Spinal cord (tissue), 10 donors: ENCODE measurements at places on chromosomes 3 and 15.
A peak's percentile ranks its signal among the peaks of the same experiment; 100 is the strongest.

GRCh38 chr3:33392703-33393125 lies 47.5 kb downstream of the UBP1 start:
- peaks cover 22% of the 10 kb centered on the region for H3K36me3 ChIP-seq
- no peak for DNase-seq
- H3K4me1 ChIP-seq, result no peaks in the 10 kb centered on the region
- no peak overlapping the region for H3K4me3 ChIP-seq

- peaks cover 84% of the 10 kb centered on the region for H3K4me1 ChIP-seq
- peak overlapping the region; percentile 91 for H3K27ac ChIP-seq
- H3K4me3 ChIP-seq, result peak overlapping the region; percentile 16
- peaks cover 32% of the 10 kb centered on the region for H3K36me3 ChIP-seq
- DNase-seq, result no peak
Measured at GRCh38 chr15:89406940-89407607, 72.5 kb upstream of the POLG start.

- no peaks in the 10 kb centered on the region for H3K27me3 ChIP-seq
- H3K36me3 ChIP-seq, result no peaks in the 10 kb centered on the region
- no peak overlapping the region for H3K4me3 ChIP-seq
- DNase-seq, result no peak
- H3K4me1 ChIP-seq, result no peaks in the 10 kb centered on the region
Measured at GRCh38 chr3:25306066-25306465, 122.0 kb upstream of the RARB start.

DNA sequence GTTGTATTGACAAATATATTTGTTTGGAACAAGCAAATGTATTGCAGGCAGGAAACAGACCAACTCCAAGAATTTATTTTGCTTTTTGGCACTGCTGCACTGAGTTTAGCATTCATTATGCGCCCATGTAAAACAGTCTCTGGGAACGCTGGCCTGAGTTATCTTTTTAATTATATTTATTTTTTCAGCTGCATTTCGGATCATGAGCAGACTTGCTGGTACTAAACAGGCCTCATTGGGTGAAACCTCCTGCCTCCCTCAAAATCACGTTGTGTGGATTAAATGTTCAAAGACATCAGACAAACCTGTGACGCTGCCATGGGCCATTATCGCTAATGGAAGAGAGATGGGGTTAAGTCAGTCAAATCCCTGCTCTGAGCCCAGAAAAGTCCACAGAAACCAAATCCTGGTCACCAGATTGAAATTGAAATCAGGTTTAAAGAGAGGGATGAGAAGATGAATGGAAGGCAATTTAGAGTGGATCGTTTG lies 511.1 kb upstream of the PROK2 start:
- DNase-seq, result no peak
- peaks cover 11% of the 10 kb centered on the region for H3K4me1 ChIP-seq
- H3K27me3 ChIP-seq, result peaks cover 8% of the 10 kb centered on the region
- no peak overlapping the region for H3K27ac ChIP-seq
- H3K4me3 ChIP-seq, result no peak overlapping the region

GRCh38 chr3:138800248-138800647 lies 34.5 kb downstream of the PIK3CB start:
- no peaks in the 10 kb centered on the region for H3K4me1 ChIP-seq
- H3K27me3 ChIP-seq, result no peaks in the 10 kb centered on the region
- DNase-seq, result no peak
- H3K4me3 ChIP-seq, result no peak overlapping the region
- H3K27ac ChIP-seq, result no peak overlapping the region
- no peaks in the 10 kb centered on the region for H3K36me3 ChIP-seq

DNA sequence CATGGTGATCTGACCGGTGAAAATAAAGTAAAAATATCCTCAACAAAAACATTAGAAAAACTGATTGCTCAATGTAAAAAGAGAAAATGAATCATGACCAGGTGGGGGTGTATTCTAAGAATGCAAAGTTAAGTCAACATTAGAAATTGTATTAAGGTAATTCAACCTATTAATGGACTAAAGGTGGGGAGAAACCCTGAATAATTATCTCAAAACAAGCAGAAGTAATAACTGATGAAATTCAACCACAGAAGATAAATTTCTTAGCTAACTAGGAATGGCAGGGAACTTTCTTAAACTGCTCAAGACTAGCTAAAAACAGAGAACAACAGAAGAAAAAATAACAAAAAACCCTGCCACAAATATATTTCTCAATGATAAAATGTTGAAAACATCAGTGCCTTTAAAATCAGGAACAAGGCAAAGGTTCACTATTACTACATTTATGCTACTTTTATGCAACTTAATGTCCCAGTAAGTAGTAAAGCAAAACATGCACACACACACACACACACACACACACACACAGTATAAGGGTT lies 204.4 kb upstream of the THBS1 start:
- H3K27ac ChIP-seq, result no peak overlapping the region
- H3K4me1 ChIP-seq, result no peaks in the 10 kb centered on the region
- H3K4me3 ChIP-seq, result no peak overlapping the region
- no peak for DNase-seq
- H3K36me3 ChIP-seq, result no peaks in the 10 kb centered on the region
- no peaks in the 10 kb centered on the region for H3K27me3 ChIP-seq

DNA sequence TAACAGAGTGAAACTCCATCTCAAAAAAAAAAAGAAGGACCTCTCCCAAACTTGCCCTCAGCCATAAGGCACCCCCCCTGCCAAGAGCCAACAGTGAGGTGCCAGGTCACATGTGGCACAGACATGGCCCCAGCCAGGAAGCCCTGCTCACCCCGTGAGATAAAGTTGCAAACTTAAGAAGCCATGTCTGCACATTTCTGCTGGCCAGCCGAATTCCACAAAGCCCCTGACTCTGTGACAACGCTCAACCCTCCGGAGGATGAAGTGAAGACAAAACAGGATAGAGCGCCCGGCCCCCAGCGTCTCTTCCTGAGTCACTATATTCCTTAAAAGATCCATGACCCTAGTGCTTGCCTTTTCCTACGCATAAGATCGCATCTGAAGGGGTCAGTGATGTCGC lies 188.1 kb downstream of the XXYLT1 start:
- no peak for DNase-seq
- peaks cover 20% of the 10 kb centered on the region for H3K4me1 ChIP-seq
- H3K27ac ChIP-seq, result no peak overlapping the region

DNA sequence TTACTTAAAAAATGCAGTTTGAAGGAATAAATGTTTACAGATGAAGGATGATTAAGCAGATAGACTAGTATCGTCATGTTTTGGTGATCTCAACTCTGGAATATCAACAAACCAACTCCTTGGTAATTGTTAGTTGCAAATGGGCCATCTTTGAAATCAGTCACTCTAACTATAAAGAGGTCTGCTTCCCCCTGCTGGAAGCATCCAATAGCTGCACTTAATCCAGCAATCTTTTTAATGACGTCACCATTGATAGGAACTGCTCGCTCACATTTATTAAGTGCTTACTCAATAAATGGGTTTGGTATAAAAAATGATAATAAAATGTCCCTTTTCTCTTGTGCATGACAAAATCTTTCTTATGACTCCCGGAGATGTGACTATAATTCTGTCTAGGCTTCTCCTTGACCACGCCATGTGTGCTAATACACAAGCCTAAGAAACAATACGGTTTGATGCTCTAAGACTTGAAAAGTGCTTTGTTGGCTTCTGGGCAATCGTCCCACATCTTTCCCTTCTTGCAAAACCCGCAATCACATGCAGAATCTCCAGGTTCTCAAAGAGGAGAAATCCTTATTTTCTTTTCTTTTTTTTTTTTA lies 227.6 kb upstream of the POU1F1 start:
- no peaks in the 10 kb centered on the region for H3K27me3 ChIP-seq
- no peaks in the 10 kb centered on the region for H3K36me3 ChIP-seq
- peak; percentile 11 for DNase-seq
- no peak overlapping the region for H3K4me3 ChIP-seq
- no peaks in the 10 kb centered on the region for H3K4me1 ChIP-seq

DNA sequence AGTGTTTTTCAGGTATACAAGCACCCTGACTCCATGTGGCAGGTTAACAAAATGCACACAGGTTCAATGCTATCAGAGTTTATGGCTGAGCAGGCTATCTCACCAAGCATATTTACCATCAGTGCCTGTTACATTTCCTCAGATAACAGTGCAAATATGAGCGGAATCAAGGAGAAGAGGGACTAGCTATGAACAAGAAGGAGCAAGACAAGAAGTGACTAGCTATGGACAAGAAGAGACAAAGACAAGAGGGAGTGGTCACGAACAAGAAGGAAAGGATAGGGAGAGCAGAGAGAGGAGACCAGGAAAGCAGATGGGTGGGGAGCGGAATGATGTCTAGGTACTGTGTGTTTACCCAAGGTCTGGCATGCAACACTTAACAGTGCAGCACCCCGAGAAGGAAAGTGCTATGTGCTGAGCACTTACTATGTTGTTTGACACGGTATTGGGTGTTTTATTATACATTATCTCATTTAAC lies 8.6 kb downstream of the ILDR1 start:
- H3K27me3 ChIP-seq, result no peaks in the 10 kb centered on the region
- no peaks in the 10 kb centered on the region for H3K36me3 ChIP-seq
- H3K4me3 ChIP-seq, result no peak overlapping the region

DNA sequence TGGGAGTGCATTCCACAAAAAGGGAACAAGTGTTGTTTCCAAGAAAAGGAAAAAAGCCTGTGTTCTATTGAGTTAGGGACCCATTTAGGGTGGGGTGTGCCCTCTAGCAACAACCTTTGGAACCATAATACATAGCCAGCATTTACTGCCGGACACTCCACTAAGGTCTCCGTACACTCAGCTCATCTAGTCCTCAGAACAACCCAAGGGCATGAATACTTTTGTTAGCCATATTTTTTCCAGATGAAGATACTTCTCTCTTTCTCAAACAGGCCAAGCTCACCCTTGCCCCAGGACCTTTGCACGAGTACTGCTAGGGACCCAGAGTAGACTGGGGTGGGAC lies 46.2 kb downstream of the GLDN start:
- no peak overlapping the region for H3K4me3 ChIP-seq
- DNase-seq, result no peak
- no peak overlapping the region for H3K27ac ChIP-seq
- no peaks in the 10 kb centered on the region for H3K36me3 ChIP-seq
- H3K27me3 ChIP-seq, result no peaks in the 10 kb centered on the region

DNA sequence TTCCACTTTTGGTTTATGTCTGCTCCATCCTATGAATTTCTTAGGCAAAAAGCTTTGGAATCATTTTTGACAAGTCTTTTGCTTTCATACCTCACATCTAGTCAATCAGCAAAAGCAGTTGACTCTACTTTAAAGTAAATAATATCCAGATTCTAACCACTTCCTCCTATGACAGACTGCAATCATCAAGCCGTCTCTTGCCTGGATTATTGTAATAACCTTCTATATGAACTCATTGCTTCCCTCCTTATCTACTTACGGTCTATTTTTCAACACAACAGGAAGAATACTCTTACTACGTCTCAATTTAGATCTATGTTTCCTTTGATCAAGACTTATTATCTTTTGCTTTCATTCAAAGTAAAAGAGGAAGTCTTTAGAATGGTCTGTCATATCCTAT lies 20.7 kb downstream of the CLDN1 start:
- no peaks in the 10 kb centered on the region for H3K4me1 ChIP-seq
- no peak overlapping the region for H3K27ac ChIP-seq
- no peaks in the 10 kb centered on the region for H3K27me3 ChIP-seq
- H3K36me3 ChIP-seq, result no peaks in the 10 kb centered on the region
- no peak overlapping the region for H3K4me3 ChIP-seq

- H3K27ac ChIP-seq, result no peak overlapping the region
- H3K36me3 ChIP-seq, result peaks cover 38% of the 10 kb centered on the region
- DNase-seq, result no peak
- no peaks in the 10 kb centered on the region for H3K4me1 ChIP-seq
Measured at GRCh38 chr15:75425966-75426500, 25.5 kb downstream of the SIN3A start.

DNA sequence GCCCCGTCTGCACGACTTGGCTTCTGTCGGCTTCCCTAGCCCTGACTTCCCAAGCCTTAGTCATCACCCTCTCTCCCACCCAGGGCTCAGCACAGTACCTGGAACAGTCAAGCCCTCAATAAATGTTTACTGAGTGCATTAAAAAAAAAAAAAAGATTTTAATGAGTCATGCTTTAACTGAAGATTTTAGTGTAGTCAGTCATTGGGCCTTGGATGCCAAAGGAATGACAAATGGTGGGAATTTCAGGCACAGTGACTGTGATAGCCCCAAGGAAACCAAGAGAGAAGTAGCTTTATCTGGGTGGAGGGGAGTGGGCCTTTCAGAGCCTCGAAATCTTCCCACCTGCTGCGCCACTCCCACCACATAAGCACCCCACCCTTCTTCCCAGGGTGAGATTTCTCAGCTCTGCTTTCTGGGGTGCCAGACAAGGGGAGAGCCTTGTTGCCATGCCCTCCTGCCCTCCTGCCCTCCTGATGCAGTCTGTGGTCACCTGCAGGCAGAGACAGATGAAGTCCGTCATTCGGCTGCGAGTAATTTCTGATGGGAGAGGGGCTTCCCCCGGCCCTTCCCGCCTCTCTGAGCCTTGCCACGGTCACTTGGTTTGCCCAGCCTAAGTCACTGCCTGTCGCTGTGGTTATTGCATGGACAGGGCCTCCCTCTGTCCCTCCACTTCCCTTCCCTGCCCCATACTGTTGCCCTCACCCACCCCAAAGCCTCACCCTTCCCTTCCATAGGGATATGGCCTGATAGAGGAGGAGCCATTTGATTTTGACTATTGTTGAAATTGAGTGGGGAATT lies 41.8 kb downstream of the SMAD3 start:
- H3K27ac ChIP-seq, result no peak overlapping the region
- H3K4me3 ChIP-seq, result no peak overlapping the region
- no peaks in the 10 kb centered on the region for H3K36me3 ChIP-seq
- H3K4me1 ChIP-seq, result peaks cover 43% of the 10 kb centered on the region
- no peak for DNase-seq

GRCh38 chr3:13111173-13111872 lies 38.1 kb upstream of the IQSEC1 start:
- no peak overlapping the region for H3K27ac ChIP-seq
- no peak overlapping the region for H3K4me3 ChIP-seq
- no peaks in the 10 kb centered on the region for H3K27me3 ChIP-seq
- no peaks in the 10 kb centered on the region for H3K36me3 ChIP-seq

GRCh38 chr3:33237439-33237838 lies 18.8 kb upstream of the SUSD5 start:
- H3K4me1 ChIP-seq, result no peaks in the 10 kb centered on the region
- H3K36me3 ChIP-seq, result no peaks in the 10 kb centered on the region
- DNase-seq, result no peak
